AG20443 (cell line): ENCODE measurements at places on chromosomes 4 and X.

DNA sequence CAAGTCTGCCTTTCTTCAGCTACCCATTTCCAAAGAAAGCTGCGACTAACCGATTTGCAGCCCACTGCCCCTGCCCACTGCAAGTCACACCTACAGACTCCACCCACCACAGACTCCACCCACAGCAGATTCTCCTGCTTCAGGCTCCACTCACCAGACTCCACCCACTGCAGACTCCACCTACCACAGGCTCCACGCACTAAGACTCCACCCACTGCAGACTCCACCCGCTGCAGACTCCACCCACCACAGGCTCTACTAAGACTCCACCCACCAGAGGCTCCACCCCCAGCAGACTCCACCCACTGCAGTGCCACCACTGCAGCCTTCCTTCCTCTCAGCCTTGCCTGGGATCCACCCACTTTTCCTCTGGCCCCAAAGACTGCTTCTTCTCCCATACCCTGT is 41.3 kb downstream of the ABLIM2 start:
- peak; percentile 39 for DNase-seq

GRCh38 chr4:123468479-123469031 is 72.0 kb downstream of the SPRY1 start:
- no peak for DNase-seq

DNA sequence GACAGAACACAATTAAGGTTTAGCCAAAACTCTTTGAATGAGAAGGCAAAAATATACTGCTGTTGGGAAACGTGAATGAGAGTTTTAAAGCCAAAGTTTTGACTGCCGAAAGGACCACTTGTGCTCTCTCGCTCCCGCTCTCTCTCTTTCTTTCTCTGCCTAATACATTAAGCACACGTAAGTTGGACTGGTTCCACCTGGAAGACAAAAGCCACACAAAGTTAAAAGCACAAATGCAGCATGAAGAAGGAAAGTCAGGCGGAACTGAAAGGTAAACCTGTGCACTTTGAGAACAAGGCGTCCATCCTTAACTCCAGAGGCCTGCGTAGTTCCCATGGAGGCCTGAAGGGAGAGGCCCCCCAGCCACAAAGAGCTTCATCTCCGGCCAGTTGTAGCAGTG is 1.9 kb downstream of the DCAF12L2 start:
- no peak for DNase-seq

GRCh38 chr4:88812420-88812819 is 114.8 kb upstream of the NAP1L5 start:
- no peak for DNase-seq

GRCh38 chrX:108642273-108642628 is 94.1 kb downstream of the IRS4 start:
- DNase-seq = no peak

GRCh38 chr4:90602726-90603125 is 475.5 kb downstream of the CCSER1 start:
- no peak for DNase-seq

GRCh38 chr4:169249214-169249973 is 21.4 kb downstream of the SH3RF1 start:
- no peak for DNase-seq
